Tracheal epithelial cell (primary cell): ENCODE measurements at places on chromosomes 3 and 15. TPM values are rescaled to one million over a fixed set of nuclear protein-coding genes. Genes with fewer than 3 reads are reported as not detected.

The ARL13B gene
- 5.1 and 7.2 TPM in 2 replicates for total RNA-seq

The HESX1 gene
- total RNA-seq = not detected in 2 replicates

The GP5 gene
- total RNA-seq = not detected in 2 replicates

The MEIS2 gene
- total RNA-seq = 2.2 and 4.9 TPM in 2 replicates

The MKRN3 gene
- 0.24 TPM in 1 of 2 replicates, not detected in the other for total RNA-seq

The GP9 gene
- not detected in 2 replicates for total RNA-seq

The TMCO5A gene
- total RNA-seq = not detected in 2 replicates

The EFCAB12 gene
- total RNA-seq = under 0.01 TPM in 1 of 2 replicates, not detected in the other

The UTS2B gene
- total RNA-seq = 0.72 TPM in 1 of 2 replicates, not detected in the other

The EIF4E3 gene
- 3.1 and 3.2 TPM in 2 replicates for total RNA-seq

The WNT7A gene
- total RNA-seq = 8.1 and 28.0 TPM in 2 replicates

The NUDT16 gene
- total RNA-seq = 3.6 and 6.8 TPM in 2 replicates

The CCR1 gene
- total RNA-seq = not detected in 2 replicates

The TMEM207 gene
- total RNA-seq = not detected in 2 replicates

The VPS39 gene
- total RNA-seq = 27.2 and 28.1 TPM in 2 replicates

The MCTP2 gene
- 22.0 and 22.2 TPM in 2 replicates for total RNA-seq
